ENCODE measurements at places on chromosomes 2 and 18.

DNA sequence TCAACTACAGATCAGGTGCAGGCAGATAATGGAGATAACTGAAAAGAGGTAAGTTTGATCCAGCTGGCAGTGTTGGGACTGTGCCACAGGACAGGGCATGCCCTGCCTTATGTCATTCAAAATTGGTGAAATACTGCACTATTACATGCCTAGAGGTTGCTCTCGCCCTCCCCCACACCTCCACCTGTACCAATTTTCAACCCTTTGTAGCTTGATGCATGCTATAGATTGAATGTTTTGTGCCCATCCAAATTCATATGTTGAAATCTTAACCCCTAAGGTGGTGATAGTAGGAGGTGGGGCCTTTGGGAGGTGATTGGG is 72.1 kb upstream of the LYPD6B start:
- no peak overlapping the region for H3K4me3 ChIP-seq
- H3K4me1 ChIP-seq = no peaks in the 10 kb centered on the region
- H3K27me3 ChIP-seq = peaks cover 12% of the 10 kb centered on the region
- no peaks in the 10 kb centered on the region for H3K36me3 ChIP-seq
- no peak overlapping the region for H3K27ac ChIP-seq

DNA sequence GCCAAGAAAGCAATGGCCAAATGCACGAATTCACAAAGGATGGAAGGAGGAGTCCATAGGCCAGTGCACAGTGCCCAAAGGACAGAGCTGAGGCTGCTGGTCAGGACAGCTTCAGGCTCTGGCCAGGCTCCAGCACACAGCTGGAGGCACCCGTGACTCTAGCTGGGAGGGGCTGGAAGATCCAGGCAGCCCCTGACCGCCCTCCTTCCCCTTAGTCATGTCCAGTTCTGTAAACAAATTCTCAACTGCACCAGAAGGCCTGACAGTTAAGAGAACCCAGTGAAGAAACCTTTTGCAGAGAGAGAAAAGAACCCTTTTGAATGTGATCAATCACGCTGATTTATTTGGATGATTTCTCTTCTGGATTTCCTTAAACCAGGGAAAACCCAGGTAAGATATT is 7.7 kb upstream of the YWHAQ start:
- H3K4me1 ChIP-seq = peaks cover 6% of the 10 kb centered on the region
- no peak overlapping the region for H3K4me3 ChIP-seq
- no peak overlapping the region for H3K27ac ChIP-seq

DNA sequence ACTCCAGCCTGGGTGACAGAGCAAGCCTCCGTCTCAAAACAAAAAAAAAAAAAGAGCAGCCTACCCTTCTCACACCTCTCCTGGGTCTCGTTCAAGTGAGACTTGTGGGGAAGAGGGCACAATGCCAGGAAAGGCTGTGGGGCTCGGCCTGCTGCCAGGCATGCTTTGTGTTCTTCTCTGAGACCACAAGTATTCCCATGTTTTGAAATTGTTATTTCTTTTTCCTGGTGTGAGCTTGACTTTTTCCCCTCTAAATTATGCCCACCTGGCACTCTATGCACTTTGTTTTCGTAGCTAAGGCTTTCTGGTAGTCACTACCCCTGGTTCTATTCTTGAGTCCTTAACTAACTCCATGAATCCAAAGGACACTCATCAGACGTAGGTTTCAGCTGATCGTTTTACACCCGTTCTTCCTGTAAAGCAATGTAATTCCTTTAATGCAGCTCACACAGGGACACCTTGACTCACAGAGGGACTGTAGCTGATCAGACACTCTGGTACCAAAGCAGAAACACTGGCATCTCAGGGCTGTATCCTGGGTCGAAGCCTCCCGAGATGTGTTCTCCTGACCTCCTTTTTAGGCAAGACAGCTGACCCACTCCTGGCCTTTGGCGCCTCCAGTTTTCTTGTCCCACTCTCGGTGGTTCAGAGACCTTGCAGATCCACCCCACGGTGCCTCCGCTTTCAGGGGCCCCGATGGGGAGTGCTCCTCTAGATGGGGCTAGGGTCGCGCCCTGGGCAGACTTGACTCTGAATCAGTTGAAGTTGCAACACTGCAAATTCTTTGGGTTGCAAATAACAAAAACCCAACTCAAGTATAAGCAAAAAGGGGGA is 193.3 kb upstream of the AGAP1 start:
- H3K27ac ChIP-seq = no peak overlapping the region
- H3K4me1 ChIP-seq = no peaks in the 10 kb centered on the region
- H3K36me3 ChIP-seq = no peaks in the 10 kb centered on the region
- no peaks in the 10 kb centered on the region for H3K27me3 ChIP-seq

GRCh38 chr2:99903981-99904380 is 238.4 kb downstream of the AFF3 start:
- no peak overlapping the region for H3K4me3 ChIP-seq
- no peaks in the 10 kb centered on the region for H3K27me3 ChIP-seq

GRCh38 chr18:26046419-26047077 is 43.9 kb downstream of the SS18 start:
- H3K4me3 ChIP-seq = no peak overlapping the region
- H3K4me1 ChIP-seq = no peaks in the 10 kb centered on the region
- H3K27ac ChIP-seq = no peak overlapping the region
- peaks cover 34% of the 10 kb centered on the region for H3K36me3 ChIP-seq
- no peak for DNase-seq

DNA sequence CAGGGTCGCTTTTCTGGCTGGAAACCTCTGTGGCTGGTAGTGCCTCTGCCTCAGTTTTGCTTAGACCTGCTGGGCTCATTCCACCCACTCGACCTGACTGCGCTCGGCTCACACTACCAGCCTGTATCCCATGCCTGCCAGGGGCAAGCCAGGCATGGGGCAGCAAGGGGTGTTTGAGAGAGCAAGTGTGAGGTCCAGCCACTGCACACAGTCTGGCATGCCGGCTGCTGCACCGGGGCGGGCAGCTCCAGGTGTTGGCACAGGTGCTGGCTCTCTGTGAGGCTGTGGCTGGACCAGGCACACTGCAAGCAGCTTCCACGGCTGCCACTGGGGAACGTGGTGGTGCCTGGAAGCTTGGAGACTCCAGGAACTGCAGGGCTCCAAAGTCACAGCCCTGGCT is 90.9 kb downstream of the ATAD2B start:
- no peak overlapping the region for H3K4me3 ChIP-seq
- H3K27me3 ChIP-seq = no peaks in the 10 kb centered on the region
- no peak for DNase-seq
- H3K4me1 ChIP-seq = no peaks in the 10 kb centered on the region
- H3K36me3 ChIP-seq = peaks cover 26% of the 10 kb centered on the region

- H3K4me1 ChIP-seq = no peaks in the 10 kb centered on the region
- H3K36me3 ChIP-seq = no peaks in the 10 kb centered on the region
- DNase-seq = no peak
- no peak overlapping the region for H3K27ac ChIP-seq
- H3K27me3 ChIP-seq = no peaks in the 10 kb centered on the region
- H3K4me3 ChIP-seq = no peak overlapping the region
Observed at GRCh38 chr2:11368059-11368572, 23.7 kb upstream of the ROCK2 start.

GRCh38 chr18:79856119-79857007 is 58.6 kb downstream of the KCNG2 start:
- H3K4me3 ChIP-seq = no peak overlapping the region
- DNase-seq = peak; percentile 47
- no peaks in the 10 kb centered on the region for H3K27me3 ChIP-seq
- H3K36me3 ChIP-seq = no peaks in the 10 kb centered on the region
- H3K4me1 ChIP-seq = peaks cover 4% of the 10 kb centered on the region
- H3K27ac ChIP-seq = no peak overlapping the region

GRCh38 chr2:171615069-171615468 is 72.2 kb upstream of the DYNC1I2 start:
- H3K27ac ChIP-seq = no peak overlapping the region
- peaks cover 6% of the 10 kb centered on the region for H3K4me1 ChIP-seq
- H3K27me3 ChIP-seq = no peaks in the 10 kb centered on the region

- no peak for DNase-seq
- no peak overlapping the region for H3K27ac ChIP-seq
- H3K4me1 ChIP-seq = no peaks in the 10 kb centered on the region
- no peaks in the 10 kb centered on the region for H3K36me3 ChIP-seq
Observed at GRCh38 chr18:11947214-11948191, 33.8 kb upstream of the IMPA2 start.

- no peaks in the 10 kb centered on the region for H3K36me3 ChIP-seq
- no peaks in the 10 kb centered on the region for H3K27me3 ChIP-seq
- H3K4me3 ChIP-seq = no peak overlapping the region
- H3K27ac ChIP-seq = no peak overlapping the region
- H3K4me1 ChIP-seq = no peaks in the 10 kb centered on the region
- no peak for DNase-seq
Observed at GRCh38 chr2:68936427-68936826, 16.3 kb downstream of the GKN2 start.

DNA sequence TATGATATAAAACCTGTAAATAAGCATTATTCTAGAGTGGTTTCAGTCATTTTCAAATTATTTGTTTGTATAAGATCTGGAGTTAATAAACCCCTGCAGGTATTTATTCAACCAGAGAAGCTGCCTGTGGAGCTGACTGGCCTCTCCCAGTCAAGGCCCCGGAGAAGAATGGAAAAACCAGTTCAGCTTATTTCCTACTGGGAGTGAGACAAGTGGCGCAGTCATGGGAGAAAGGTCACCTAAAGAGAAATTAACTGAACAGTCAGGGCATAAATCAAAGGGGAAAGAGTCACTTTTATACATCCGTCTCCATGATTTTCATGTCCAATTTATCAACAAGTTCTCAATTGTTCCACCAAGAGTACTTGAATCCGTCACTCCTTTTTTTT is 240.9 kb downstream of the RNF152 start:
- no peaks in the 10 kb centered on the region for H3K36me3 ChIP-seq
- H3K4me1 ChIP-seq = no peaks in the 10 kb centered on the region
- no peaks in the 10 kb centered on the region for H3K27me3 ChIP-seq
- no peak overlapping the region for H3K27ac ChIP-seq

DNA sequence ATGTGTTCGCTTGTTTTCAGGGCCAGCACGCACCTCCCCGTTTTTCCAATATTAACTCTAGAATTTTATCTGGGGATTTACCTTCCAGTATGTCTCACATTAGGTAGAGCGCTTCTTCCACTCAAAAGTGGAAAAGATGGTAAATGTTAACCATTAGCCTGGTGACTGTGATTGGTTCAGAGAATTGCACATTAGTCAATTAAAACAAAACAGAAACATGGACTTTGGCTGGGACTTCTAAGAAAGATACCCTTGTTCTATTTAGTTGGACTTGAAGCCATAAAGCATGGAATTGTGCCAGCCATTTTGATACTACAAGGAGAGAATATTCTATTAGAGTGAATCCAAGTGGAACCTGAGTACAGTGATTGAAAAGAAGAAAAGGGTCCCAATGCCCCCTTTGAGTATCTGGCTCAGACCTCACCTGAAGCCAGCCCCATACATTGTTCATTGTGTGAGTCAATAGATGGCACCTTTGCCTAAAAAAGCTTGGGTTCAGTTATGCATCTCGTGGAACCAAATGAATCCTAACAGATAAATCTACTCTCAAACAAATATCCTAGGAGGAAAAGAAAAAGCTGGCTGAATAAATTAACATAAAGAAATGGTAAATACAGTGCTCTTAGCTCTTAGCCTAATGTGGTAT is 354.3 kb downstream of the IRS1 start:
- H3K36me3 ChIP-seq = no peaks in the 10 kb centered on the region
- H3K4me3 ChIP-seq = no peak overlapping the region
- no peak for DNase-seq

DNA sequence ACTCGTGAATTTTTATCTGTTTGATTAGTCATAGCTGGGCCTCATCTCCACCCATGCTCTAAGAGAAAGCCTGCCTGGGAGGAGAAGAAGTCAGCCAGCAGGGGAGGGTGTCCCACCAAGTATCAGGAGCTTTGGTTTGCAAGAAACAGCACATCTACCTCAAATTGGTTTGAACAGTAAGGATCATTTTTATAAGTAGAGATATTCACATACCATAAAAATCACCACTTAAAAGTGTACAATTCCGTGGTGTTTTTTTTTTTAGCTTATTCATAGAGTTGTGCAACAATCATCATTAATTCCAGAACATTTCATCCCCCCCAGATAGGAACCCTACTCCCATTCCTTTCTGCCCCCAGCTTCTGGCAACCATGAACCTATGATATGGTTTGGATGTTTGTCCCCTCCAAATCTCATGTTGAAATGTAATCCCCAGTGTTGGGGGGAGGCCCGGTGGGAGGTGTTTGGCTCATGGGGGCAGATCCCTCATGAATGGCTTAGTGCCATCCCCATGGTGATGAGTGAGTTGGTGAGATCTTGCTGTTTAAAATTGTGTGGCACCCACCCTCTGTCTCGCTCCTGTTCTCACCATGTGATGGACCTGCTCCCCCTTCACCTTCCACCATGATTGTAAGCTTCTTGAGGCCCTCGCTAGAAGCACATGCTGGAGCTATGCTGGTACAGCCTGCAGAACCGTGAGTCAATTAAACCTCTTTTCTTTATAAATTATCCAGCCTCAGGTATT is 36.2 kb upstream of the HS6ST1 start:
- no peak overlapping the region for H3K4me3 ChIP-seq
- 0 out of 2 replicates have a peak, but pooled peaks cover 4% of the 10 kb centered on the region for H3K4me1 ChIP-seq
- no peak overlapping the region for H3K27ac ChIP-seq
- no peaks in the 10 kb centered on the region for H3K36me3 ChIP-seq
- no peaks in the 10 kb centered on the region for H3K27me3 ChIP-seq
- DNase-seq = peak; percentile 9

DNA sequence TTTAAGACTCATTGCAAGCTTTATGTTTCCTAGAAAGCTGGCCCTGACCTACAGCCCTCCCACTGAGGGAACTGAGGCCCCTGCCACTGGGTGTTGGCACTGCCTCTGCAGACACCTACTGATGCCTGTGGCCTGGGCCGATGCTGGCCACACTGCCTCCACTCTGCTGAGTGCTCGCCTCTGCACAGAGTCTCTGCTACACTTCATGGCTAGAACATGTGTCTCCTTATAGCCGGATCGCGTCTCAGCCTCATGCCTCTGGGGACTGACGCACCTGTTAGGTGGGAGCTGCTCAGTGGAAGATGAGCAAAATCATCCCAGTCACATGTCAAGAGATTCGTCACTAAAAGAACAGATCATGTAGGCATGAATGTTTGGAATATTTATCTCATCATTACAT is 108.7 kb downstream of the RGPD3 start:
- no peaks in the 10 kb centered on the region for H3K36me3 ChIP-seq
- DNase-seq = no peak
- peak overlapping the region; percentile 81 for H3K27ac ChIP-seq
- no peak overlapping the region for H3K4me3 ChIP-seq
- H3K4me1 ChIP-seq = peaks cover 56% of the 10 kb centered on the region

DNA sequence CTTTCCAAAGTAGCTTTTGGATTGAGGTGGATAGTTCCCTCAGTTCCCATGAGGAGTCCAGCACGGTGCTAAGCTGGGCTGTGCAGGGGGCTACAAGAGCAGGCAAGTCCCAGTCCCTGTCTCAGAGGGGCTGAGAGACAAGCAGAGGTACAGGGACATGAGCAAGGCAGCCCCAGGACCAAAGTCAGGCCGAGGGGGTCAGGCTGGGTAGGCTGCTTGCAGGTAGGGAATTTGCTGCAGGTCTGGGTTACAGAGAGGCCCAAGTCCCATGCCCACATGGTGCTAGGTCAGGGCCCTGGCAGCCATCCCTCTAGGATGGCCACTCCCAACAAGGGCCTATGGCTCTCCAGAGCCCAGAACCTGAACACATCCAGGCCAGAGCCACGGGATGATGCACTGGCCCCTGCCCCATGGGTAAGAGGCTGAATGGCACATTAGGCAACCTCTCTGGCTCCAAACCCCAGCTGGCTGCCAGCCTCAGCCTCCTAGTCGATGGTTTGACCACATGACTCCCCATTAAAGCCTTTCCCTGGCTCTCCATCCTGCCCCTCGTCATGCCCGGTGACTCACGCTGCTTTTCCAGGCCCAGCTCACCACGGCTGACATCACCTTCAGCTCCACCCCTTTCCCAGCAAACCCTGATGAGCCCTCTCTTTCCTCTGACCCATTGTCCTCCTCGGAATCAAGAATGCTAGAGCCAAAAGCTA is 83.7 kb downstream of the SDC1 start:
- no peaks in the 10 kb centered on the region for H3K4me1 ChIP-seq
- peaks cover 4% of the 10 kb centered on the region for H3K27me3 ChIP-seq
- no peak overlapping the region for H3K4me3 ChIP-seq
- DNase-seq = no peak
- H3K27ac ChIP-seq = no peak overlapping the region
